HuH-7.5 (cell line): ENCODE measurements at places on chromosomes 13 and 19.

- DNase-seq: no peak
Observed at GRCh38 chr13:40161351-40161810, 505.1 kb downstream of the FOXO1 start.

DNA sequence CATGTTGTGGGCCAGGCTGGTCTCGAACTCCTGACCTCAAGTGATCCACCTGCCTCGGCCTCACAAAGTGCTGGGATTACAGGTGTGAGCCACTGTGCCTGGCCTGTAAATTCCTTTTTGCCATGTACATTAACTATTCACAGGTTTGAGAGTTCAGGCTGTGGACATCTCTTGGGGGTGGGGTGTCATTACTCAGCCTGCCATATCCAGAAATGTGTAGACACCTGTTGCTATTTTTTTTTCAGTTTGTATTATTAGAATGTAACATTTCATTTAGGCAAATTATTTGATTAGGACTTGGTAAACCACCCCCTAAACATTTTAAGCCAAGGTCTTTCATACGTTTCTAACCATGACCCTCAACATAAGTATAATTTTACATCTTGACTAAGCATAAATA is 20.5 kb downstream of the ZNF227 start:
- DNase-seq: no peak

DNA sequence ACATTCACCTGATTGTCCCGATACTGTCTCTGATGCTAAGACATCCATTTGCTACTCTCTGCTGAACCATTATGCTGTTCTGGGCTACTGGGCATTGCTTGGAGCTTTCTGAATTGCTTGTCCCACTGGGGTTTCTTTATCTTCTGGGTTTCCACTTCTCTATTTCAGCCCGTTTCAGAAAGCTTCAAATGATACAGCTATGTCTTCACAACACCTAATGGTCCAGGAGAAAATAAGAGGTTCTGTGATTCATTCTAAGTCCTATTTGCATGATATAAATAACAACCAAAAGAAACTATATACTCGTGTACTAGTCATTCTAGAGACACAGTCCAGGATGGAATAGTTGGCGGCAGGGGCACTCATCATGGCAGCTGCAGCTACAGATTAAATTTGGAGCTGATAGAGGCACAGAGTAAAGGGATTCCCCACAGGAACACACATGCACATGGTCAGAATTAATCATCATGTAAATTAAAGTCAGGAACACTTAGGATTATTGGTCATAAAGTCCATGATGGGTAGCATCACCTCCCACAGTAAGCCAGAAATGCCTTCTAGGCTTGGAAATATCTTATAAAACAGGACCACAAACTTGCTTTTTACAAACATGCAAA is 33.3 kb upstream of the SCEL start:
- DNase-seq: no peak

DNA sequence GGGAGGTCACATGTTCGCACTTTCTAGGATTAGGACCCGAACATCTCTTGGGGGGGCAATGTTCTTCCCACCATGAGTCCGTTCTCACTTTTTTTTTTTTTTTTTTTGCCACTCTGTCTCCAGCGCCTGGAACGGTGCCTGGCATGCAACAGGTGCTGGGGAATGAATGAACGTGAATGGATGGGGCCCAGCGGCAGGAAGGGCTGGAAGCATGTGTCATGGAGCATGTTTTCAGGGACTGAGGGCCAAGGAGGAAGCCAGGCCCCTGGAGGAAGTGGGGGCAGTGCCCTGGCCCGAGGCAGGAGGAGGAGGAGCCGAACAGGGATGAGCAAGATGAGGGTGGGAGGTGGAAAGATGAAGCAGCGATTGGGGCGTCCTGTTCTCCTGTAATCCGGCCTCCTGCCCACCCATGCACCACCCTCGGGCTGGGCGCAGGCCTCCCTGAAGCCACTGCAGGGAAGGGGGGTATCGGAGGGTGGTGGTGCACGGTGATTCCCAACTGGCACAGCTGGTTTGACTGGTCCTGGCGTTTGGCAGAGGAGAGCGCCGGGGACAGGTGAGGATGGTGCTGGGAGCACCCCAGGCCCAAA is 8.8 kb upstream of the SULT2B1 start:
- no peak for DNase-seq

DNA sequence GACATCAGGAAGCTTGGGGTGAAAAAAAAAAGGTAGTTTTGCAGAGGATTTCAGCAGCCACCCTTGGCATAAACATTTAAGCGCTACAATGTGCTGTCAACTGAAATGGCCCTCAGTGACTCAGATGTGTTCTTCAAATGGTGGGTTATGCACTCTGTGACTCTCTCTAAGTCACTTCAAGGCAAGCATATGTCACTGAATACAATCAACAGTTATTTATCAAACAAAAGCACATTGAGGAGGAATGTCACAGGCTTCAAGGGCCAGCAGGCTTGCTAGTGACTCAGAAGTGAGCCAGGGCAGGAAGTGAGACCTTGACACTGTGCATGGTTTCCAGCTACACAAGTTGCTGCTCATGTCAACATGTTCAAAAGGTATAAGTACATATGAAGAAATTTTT is 523.7 kb upstream of the HTR2A start:
- no peak for DNase-seq

DNA sequence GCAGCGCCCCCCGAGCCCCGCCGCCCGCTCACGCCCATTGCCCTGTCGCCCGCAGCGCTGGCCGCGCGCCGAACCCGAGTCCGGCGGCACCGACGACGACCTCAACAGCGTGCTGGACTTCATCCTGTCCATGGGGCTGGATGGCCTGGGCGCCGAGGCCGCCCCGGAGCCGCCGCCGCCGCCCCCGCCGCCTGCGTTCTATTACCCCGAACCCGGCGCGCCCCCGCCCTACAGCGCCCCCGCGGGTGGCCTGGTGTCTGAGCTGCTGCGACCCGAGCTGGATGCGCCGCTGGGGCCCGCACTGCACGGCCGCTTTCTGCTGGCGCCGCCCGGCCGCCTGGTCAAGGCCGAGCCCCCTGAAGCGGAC is 518 bp downstream of the KLF2 start:
- peak; percentile 95 for DNase-seq

- no peak for DNase-seq
Observed at GRCh38 chr19:51644636-51645271, 1.9 kb downstream of the SIGLEC14 start.

DNA sequence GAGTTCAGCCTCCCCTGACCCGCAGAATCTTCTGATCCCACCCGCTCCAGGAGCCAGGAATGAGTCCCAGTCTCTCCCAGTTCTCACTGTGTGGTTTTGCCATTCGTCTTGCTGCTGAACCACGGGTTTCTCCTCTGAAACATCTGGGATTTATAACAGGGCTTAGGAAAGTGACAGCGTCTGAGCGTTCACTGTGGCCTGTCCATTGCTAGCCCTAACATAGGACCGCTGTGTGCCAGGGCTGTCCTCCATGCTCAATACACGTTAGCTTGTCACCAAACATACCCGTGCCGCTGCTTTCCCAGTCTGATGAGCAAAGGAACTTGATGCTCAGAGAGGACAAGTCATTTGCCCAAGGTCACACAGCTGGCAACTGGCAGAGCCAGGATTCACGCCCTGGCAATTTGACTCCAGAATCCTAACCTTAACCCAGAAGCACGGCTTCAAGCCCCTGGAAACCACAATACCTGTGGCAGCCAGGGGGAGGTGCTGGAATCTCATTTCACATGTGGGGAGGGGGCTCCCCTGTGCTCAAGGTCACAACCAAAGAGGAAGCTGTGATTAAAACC is 1.1 kb upstream of the APOE start:
- peak; percentile 8 for DNase-seq

DNA sequence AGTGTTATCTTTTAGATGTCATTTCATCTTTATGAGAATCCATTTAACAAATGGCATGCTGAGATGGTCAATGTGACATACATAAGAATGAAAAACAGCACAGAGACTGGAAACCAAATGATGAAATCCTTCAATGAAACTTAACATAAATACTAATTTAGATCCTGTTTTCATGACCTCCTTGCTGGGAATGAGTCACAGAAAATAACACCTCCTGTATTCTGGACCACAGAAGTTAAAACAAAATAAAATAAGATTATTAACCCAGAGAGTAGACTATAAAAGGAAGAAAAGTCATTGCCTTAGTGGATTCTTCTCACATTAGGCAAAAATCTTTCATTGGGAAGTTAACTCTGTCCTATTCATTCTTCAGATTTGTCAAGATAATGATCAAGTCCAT is 1.6 kb downstream of the DIAPH3 start:
- DNase-seq: no peak

DNA sequence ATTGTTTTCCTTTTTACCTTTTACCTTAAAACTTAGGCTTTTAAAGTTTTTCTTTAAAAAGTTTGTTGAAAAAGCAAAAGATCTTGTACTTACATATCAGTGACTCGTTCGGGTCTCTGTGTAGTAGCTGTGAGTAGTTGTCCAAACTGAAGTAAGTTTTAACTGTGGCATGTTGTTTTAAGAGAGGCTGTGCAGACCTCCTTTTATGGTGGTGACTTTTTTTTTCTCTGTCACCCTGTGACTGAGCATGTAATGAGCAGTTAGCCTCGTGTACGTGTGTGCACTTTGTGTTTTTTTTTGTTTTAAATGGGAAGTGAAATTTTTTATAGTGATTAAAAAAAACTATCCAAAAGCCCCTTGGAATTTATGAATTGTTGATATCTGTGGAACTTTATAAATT is at the start of gene GPR183:
GPR183 (minus strand) TSS at position 153 of the 400 bp plus-strand sequence. CDS start 11,254 bp downstream, outside the sequence.
- DNase-seq: no peak

DNA sequence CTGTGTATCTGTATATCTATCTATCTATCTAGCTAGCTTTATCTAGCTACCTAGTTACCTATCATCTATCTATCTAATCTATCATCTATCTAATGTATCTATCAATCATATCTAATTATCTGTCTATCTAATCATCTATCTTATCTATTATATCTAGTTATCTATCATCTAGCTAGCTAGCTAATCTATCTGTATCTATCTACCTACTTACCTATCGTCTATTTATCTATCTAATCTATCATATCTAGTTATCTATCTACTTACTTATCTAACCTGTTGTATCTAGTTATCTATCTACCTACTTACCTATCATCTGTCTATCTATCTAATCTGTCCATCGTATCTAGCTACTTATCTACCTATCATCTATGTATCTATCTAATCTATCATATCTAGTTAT is 17.9 kb downstream of the VSTM1 start:
- DNase-seq: no peak

DNA sequence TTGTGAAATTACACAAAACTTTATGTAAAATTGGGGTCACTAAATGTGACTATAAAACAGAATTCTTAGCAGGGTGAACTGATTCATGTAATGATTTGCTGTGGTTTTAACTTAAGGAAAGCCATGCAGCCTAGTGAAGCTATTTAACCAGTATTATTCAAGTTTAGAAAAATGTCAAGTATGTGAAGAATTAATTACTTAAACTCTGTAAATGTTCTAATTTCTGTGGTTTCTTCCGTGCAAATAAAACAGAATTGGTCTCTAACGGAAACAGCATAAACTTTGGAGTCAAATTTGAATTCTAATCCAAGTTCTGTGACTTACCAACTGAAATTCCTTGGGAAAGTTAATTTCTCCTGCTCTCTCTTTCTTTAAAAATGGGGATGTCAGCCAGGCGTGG is 13.3 kb downstream of the CDC16 start:
- DNase-seq: no peak

GRCh38 chr13:76848596-76848995 is 37.6 kb downstream of the KCTD12 start:
- DNase-seq: no peak

- DNase-seq: peak; percentile 99
Observed at GRCh38 chr19:7852851-7853769, 21.1 kb downstream of the PRR36 start.

GRCh38 chr13:95714142-95714832 is 37.3 kb downstream of the DNAJC3 start:
- no peak for DNase-seq

- DNase-seq: no peak
Observed at GRCh38 chr19:27858981-27859581, 1353.9 kb downstream of the UQCRFS1 start.

GRCh38 chr19:49599378-49600295 is 8.7 kb downstream of the PRR12 start:
- peak; percentile 20 for DNase-seq

DNA sequence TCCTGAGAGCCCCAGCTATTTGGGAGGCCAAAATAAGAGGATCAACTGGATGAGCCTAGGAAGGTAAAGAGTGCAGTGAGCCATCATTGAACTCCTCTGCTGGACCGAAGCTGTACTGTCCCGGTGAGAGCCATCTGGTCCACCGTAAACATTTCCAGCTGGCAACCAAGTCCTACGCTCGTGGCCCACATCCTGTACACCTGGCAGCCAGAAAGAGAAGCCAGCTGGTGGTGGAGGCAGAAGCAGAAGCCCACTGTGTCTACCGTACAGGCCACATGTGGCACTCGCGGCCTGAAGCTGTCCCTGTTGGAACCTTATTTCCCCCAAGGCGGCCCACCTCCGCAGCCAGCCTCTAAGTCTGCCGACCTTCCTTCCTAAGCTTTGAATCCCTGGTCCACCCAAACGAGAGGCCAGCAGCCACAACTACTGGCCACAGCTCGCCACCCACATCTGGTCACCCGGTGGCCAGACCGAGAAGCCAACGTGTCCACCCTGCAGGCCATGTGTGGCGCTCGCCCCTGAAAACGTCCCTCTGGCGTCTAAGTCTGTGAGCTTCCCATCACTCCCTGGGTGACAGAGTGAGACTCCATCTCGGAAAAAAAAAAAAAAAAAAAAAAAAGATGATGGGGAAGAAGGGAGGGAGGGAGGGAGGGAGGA is 14.2 kb upstream of the ZNF91 start:
- DNase-seq: no peak

- no peak for DNase-seq
Observed at GRCh38 chr19:38606131-38606530, 11.6 kb downstream of the MAP4K1 start.

DNA sequence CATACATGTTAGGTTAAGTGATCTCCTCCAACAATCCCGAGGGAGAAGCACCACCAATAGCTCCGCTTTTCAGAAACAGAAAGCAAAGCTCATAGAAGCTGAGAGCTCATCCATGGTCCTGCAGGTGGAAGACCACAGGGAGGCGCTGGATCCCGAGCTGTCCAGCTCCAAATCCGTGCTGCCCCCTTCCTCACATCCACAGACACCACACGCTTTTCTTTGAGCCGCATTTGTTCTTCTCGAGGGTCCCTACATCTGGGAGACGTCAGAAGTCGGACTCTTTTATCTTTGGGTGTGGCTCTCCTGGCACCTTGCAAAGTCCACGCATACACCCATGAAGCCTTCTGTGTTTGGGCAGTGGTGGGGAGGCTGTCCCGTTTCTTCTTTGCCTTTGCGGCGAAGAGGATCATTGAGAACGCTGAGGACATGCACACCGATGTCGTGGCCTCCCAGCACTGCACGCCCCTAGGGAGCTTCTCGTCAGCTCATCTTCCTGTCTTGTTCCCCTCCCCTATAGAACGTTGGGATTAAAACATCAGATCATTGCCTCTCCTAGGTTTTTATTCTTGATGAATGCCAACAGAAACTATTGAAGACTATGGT is 184.8 kb downstream of the TEX29 start:
- DNase-seq: no peak

GRCh38 chr19:49950956-49951526 is 9.9 kb downstream of the SIGLEC11 start:
- DNase-seq: no peak

GRCh38 chr13:36712770-36713169 is 39.0 kb downstream of the SERTM1 start:
- no peak for DNase-seq

- peak; percentile 58 for DNase-seq
Observed at GRCh38 chr19:23403581-23404324, 8.5 kb upstream of the ZNF91 start.
